ENCODE measurements at places on chromosomes 13 and 19.

DNA sequence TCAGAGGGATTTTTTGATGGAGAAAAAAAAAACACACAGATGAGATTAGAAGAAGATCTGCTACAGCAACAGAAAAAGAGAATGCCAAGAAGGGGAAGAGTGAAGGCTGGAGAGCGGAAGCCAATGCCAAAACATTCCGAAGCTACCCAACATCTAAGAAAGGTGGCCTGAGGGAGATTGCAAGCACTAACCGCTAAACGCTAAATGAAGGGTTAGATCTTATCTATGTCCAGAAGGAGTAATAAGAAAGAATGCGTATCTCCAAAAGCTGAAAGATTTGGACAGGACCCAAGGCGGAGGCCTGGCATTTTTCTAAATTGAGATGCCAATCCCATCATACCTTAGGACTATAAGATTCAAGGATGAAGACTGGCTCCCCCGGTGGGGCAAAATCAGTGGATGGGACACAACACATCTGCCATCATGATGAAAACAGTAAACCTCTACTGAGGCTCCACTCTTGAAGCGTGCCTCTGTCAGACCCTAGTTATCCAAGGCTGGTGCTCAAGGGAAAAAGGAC is 15.6 kb upstream of the HMGB1 start:
- DNase-seq, result no peak

- no peak for DNase-seq
Observed at GRCh38 chr19:10214784-10215183, 16.3 kb downstream of the S1PR2 start.

DNA sequence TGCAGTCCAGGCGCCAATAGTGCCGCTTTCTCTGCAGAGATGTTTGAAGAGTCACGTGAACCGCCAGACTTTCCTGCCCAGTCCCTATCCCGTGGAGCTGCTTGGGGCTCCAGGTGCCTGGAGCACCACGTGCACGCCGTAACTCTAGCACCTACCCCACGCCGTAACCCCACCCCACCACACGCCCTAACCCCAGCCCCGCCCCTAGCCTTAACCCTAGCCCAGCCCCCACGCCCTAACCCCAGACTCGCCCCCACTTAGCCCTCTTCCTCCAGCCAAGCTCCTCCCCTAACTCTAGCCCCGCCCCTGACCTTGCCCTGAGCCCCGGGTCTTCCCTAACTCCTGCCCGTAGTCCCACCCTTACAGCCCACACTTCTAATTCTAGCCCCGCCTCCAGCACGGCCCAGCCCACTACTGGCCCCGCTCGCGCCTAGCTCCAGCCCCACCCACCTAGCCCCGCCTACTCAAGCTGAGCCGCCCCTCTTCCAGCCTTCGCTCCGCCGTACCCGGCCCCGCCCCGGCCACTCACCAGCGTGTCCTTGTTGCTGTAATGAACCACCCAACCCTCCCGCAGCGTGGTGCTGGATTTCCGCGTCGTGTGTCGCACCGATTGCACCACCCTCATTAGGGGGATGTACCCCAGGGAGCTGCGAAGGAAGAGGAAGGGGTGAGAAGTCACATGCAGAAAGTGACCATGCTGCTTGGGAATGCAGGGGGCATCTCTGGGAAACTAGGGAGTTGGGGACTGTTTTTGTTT is 19.5 kb downstream of the PRKD2 start:
- DNase-seq, result no peak

GRCh38 chr13:27130979-27131623 is 40.5 kb downstream of the USP12 start:
- DNase-seq, result peak; percentile 60

- no peak for DNase-seq
Observed at GRCh38 chr13:112061367-112062061, 5.4 kb upstream of the SOX1 start.

DNA sequence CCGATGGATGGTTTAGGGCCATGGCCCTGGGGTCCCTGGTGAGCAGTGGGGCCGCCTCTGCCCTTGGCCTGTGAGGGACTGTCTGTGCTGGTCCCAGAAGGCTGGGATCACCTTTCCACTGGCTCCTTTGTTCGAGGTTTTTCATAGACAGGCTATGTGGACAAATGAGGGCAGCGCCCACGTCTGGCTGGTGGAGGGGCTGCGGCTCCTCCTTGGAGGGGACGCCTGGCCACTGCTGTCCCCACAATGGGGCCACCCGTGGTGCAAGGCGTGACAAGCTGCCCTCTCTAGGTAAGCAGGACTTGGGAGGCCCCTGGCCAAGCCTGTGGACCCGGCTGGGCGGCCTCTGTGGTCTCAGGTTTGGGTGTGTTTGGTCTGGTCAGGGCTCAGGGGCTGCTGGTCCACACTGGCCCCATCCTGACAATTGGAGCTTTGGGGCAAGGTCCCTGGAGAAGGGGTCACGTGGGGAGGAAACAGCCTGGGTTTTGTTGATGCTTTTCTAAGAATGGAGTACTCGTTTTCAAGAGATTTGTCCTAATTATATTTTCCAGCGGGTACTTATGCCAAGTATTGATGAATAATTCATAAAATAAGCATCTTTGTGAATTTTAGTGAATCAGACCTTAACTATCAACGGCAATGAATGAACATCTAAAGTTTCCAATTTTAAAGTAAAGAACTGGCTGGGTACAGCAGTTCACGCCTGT is 33.3 kb downstream of the MCF2L start:
- no peak for DNase-seq

DNA sequence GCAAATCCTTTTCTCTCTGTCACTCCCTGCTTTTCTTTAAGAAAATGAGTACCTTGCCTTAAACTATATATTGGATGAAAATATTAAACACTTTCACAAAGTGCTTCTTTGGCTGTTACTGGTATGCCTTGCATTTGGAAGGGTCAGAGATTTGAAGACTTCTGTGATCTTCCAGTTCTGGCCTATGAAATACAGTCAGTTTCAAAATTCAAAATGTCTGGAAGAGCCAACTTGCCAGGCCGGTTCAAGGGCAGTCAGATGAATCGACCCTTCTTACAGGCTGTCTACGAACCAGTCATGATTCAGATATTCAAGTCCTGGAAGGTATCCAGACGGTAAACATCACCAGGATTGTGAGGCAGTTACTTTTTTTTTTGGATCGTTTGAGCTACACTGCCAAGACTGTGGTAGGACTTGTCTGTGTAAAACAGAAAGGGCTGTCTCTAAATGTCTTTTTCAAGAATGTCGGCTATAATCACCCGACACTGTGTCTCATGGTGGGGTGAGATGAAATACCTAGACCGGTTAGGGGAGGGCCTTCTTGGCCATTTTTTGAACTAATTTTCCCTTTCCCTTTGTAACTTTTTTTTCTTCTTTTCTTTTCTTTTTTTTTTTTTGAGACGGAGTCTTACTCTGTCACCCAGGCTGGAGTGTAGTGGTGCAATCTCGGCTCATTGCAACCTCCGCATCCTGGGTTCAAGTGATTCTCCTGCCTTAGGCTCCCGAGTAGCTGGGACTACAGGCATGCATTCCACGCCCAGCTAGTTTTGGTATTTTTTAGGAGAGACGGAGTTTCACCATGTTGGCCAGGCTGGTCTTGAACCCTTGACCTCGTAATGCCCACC is 11.2 kb downstream of the ACTN4 start:
- DNase-seq, result no peak

- DNase-seq, result no peak
Observed at GRCh38 chr13:104773775-104774174, 1707.6 kb upstream of the SLC10A2 start.

GRCh38 chr19:31055454-31055853 is 293.8 kb downstream of the TSHZ3 start:
- no peak for DNase-seq

GRCh38 chr19:57171551-57172081 is 4.3 kb upstream of the DUXA start:
- peak; percentile 22 for DNase-seq

- DNase-seq, result no peak
Observed at GRCh38 chr13:66673401-66673800, 556.7 kb downstream of the PCDH9 start.

GRCh38 chr19:22620912-22621311 is 13.2 kb upstream of the ZNF492 start:
- no peak for DNase-seq

DNA sequence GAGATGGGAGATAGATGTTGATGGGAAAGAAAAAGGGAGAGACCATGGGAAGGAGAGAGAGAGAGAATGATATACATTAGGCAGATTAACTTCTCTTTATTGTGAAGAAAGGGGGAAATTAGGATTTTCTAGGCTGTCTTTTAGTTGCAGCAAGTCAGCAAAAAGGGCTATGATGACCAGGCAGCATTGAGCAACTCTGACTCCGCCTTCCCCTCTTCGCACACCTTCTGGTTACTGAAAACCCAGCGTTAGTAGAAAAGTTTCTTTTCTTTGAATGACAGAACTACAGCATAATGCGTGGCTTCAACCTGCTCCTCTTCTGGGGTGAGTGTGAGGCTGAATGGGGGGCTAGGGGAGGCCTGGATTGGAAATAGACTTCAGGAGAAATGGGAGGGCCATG is at the start of gene ADGRE1:
ADGRE1 (plus strand) TSS at position 264 of the 400 bp plus-strand sequence; CDS start at position 294, 30 bp downstream.
- DNase-seq, result peak; percentile 26

GRCh38 chr19:7969555-7969939 is 26.1 kb upstream of the TIMM44 start:
- DNase-seq, result no peak

- no peak for DNase-seq
Observed at GRCh38 chr13:91714855-91715254, 316.4 kb downstream of the GPC5 start.

DNA sequence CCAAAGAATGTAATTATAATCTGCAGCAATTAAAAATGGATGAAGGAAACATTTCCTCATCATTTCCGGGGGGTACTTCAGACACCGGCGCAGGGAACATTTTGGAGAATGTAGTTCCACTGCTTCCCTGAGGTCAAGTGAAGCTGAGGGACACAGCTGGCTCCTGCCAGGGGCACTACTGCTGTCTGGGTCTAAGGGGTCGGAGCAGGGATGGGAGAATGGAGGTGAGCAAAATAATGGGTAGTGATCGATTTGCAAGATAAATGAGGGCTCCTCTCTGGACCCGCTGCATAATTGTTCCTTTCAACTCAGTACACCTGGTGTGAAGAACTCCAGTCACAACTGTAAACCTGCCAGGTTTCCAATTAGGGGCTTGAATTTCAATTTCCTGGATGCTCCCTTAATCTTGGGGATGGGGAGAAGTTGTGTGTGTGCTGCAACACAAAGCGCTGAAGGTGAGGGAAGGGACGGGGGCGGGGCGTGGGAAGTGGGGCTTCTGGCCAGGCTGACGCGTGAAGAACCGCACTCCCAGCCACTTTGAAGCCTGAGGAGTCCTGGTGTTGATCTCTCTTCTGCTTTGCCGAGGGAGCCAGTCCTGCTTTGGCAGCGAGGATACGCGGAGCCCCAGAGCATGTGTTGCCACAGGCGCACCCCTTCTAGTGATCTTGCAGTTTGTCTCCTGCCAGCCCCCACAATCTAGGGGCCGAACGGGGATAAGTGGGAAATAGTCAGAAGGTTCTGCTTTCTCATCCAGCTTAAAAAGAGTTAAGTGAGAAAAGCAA is 57.9 kb upstream of the PCDH8 start:
- no peak for DNase-seq

GRCh38 chr13:112635323-112635722 is 47.4 kb upstream of the TUBGCP3 start:
- no peak for DNase-seq

GRCh38 chr19:38032951-38033350 is 125.9 kb downstream of the SIPA1L3 start:
- no peak for DNase-seq

DNA sequence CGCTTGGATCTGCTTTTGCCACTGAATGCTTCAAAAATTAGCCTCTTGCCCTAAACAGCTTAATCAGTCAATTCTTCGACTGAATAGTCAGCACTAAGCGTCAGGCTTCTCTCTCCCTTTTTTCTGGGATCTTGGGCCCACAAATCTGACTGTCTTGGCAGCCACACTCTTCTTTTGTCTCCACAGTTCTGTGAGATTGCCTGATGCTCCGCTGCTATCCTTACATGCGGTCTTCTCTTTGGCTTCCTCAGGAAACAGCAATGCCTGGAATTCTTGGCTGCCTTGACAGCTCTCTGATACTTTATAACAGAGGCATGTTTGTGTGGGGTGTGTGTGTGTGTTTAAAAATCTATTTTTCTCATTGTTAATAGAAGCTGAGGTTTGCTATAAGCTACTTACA is 32.6 kb downstream of the ERCC5 start:
- no peak for DNase-seq

GRCh38 chr19:3821857-3822364 is 35.7 kb upstream of the MATK start:
- peak; percentile 93 for DNase-seq

- DNase-seq, result peak; percentile 84
Observed at GRCh38 chr19:41352609-41353465, 885 bp downstream of the TGFB1 start.

DNA sequence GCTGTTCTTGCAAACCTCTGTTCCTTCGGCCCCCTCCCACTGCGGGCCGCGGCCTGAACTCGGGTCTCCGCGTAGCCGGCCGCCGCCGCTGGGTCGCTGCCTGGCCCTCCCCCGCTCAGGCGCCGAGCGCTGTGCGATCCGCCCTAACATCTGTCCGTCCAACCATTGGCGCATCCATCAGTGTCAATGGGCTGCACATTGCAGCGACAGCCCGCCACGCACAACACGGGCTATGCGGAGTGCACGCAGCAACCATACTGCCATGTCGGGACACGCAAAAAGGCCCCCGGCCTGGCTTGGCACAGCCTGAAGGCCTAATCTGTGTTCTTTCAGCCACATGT is 2.6 kb upstream of the TSHZ3 start:
- DNase-seq, result no peak

GRCh38 chr13:79171141-79172061 is 234.7 kb downstream of the RBM26 start:
- no peak for DNase-seq

DNA sequence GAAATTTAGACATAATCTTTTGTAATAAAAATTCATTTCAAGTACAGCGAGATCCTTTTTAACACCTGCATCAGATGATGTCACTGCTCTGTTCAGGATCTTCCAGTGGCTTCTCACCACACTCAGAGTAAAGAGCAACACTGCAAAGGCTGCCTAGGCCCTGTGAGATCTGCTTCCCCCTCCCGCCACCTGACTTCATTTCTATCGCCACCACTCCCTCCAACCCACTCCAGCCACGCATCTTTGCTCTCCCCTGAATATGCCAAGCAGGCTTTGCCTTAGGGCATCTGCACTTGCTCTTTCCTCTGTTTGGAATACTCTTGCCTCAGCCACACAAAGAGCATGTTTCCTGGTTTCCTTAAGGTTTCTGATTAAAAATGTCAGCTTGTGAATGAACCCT is 58.3 kb downstream of the MBNL2 start:
- DNase-seq, result no peak

Data from stimulated activated CD4-positive, alpha-beta T cell treated with anti-CD3 and anti-CD28 coated beads, Interleukin-2, amount 100 ng/mL, for 24 hours (primary cell).